PC-9 (cell line): ENCODE measurements at places on chromosomes 6 and 20.
A peak's percentile ranks its signal among the peaks of the same experiment; 100 is the strongest.

DNA sequence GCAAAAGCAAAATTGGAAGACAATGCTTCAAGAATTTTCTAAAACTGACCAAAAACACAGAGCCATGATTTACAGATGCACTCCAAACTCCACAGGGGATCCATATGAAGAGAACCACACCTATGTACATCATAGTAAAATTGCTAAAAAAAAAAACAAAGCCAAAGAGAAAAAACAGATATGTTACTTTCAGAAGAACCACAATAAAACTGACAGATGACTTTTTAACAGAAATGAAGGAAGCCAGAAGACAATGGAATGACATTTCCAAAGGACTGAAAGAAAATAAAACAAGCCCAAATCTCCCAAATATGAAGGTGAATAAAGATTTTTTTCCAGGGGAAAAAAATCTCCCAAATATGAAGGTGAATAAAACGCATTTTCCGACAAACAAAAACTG lies 17.5 kb downstream of the TRERF1 start:
- DNase-seq: no peak

- no peak for DNase-seq
Observed at GRCh38 chr6:117007659-117008058, 130.6 kb downstream of the RFX6 start.

- no peak for DNase-seq
Observed at GRCh38 chr20:11077226-11077625, 403.4 kb upstream of the JAG1 start.

- peak; percentile 94 for DNase-seq
Observed at GRCh38 chr6:44041461-44042260, 85.6 kb downstream of the MRPL14 start.

DNA sequence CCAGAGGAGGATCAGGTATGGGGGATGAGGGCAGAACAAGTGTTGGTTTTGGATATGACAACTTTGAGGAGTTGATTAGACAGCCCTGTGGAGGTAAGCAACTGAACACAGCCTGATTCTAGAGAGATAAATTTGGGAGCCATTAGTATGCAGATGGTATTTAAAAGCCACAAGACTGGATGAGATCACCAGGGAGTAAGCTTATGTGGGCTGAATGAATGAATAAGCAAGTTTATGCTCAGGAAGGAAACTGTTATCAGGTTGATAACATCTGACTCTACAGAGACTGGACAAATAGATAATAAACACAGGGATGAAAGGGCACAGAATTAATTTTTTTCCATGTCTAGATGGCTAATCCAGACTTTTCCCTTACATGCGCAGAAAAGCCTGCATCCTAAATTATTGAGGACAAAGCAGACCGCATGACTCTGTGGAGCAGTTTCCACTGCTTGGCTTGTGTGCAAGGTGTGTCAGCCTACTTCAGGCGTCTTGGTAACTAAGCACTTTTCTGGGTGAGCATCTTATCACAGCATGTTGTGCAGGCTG lies 150.6 kb downstream of the GJA10 start:
- no peak for DNase-seq

DNA sequence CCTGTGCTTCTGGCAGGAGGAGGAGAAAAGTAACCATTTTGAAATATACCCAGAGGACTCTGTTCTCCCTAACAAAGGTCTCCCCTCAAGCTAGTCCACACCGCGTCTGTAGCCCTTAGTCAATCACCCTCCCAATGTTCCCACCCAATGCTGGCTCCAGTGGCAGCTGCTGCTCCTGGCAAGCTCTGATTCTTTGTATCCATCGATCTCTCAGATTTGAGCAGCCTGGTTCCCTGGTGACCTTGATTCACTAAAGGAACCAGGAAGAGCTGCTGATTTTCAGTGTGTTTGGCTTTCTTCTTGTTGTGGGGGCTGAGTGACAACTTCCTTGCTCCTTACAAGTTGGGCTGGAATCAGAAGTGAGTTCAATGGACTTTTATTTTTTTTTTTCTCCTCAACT lies 68.5 kb downstream of the FOXC1 start:
- DNase-seq: no peak

- no peak for DNase-seq
Observed at GRCh38 chr6:137881522-137881886, 14.4 kb downstream of the TNFAIP3 start.

- no peak for DNase-seq
Observed at GRCh38 chr6:49666930-49667757, 30.5 kb upstream of the RHAG start.
